MCF 10A (cell line): ENCODE measurements at places on chromosomes 7 and 10. TPM values are rescaled to one million over a fixed set of nuclear protein-coding genes. Genes with fewer than 3 reads are reported as not detected.

GRCh38 chr7:156829669-156830336 is 63.2 kb downstream of the LMBR1 start:
- no peak overlapping the region for H3K4me3 ChIP-seq
- H3K4me1 ChIP-seq: peaks cover 18% of the 10 kb centered on the region

GRCh38 chr7:52877240-52877639 is 158.2 kb upstream of the POM121L12 start:
- H3K27me3 ChIP-seq: no peaks in the 10 kb centered on the region
- no peaks in the 10 kb centered on the region for H3K36me3 ChIP-seq
- H3K4me3 ChIP-seq: no peak overlapping the region
- no peaks in the 10 kb centered on the region for H3K4me1 ChIP-seq

The AKR1C1 gene
- total RNA-seq: 4.3 and 6.2 TPM in 2 replicates

The GDF10 gene
- total RNA-seq: not detected in 2 replicates

DNA sequence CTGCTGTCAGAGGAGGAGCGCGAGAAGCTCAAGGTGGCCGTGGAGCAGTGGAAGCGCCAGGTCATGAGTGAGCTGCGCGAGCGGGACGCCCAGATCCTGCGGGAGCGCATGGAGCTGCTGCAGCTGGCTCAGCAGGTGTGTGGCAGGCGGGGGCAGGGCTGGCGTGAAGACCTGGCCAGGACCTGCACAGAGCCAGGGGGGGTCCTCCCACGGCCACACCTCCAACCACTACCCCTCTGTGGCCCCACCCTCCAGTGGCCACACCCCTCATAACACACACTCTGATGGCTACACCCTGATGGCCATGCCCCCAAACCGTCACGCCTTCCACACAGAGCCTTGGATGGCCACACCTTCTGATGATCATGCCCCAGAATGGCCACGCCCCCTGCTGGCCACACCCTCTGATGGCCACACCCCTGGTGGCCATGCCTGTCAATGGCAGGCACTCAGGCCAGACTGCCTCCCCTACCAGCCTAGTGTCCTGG is 23.4 kb upstream of the DPYSL4 start:
- H3K4me3 ChIP-seq: no peak overlapping the region
- no peak overlapping the region for H3K27ac ChIP-seq

- H3K27me3 ChIP-seq: no peaks in the 10 kb centered on the region
- H3K4me1 ChIP-seq: peaks cover 4% of the 10 kb centered on the region
- no peak overlapping the region for H3K4me3 ChIP-seq
- H3K27ac ChIP-seq: no peak overlapping the region
Measured at GRCh38 chr7:101924171-101924570, 106.7 kb downstream of the CUX1 start.

GRCh38 chr7:87543623-87544022 is 57.1 kb downstream of the ABCB1 start:
- H3K4me3 ChIP-seq: no peak overlapping the region
- H3K4me1 ChIP-seq: no peaks in the 10 kb centered on the region

- H3K4me1 ChIP-seq: peaks cover 11% of the 10 kb centered on the region
- no peak for DNase-seq
- H3K27me3 ChIP-seq: no peaks in the 10 kb centered on the region
- H3K27ac ChIP-seq: no peak overlapping the region
- peaks cover 13% of the 10 kb centered on the region for H3K36me3 ChIP-seq
Measured at GRCh38 chr7:30805931-30806330, 34.7 kb downstream of the MINDY4 start.

The GRIFIN gene
- total RNA-seq: not detected in 2 replicates
